ENCODE measurements at places on chromosomes 16 and 17. TPM values are rescaled to one million over a fixed set of nuclear protein-coding genes. Genes with fewer than 3 reads are reported as not detected.
A peak's percentile ranks its signal among the peaks of the same experiment; 100 is the strongest.

Gene ANKS3
- total RNA-seq, result 25.3 TPM

Gene KIF18B
- 0.80 TPM for total RNA-seq

Gene CLEC19A
- not detected for total RNA-seq

Gene MLKL
- total RNA-seq, result 13.1 TPM

GRCh38 chr16:23174622-23175021 is 7.9 kb upstream of the SCNN1G start:
- no peak for DNase-seq

GRCh38 chr16:15521758-15522509 is 87.5 kb downstream of the BMERB1 start:
- peak; percentile 31 for DNase-seq

DNA sequence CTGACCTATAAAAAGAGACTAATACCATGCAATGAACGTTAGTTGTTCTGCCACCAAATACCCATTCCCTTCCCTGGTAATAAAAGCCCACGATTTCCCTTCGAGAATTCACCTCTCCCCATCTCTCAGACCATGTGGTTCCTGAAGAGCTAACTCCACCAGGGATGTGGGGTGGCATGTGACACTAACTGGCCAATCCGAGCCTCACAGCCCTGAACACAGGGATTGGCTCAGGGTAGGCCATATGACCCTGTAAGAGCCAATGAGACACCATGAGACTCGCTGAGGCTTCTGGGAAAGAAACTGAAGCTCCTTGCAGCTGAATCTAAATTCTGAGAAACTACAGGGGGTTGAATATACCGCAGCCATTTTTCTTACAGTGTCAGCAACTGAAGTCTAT is 21.1 kb downstream of the HELZ start:
- DNase-seq, result no peak

GRCh38 chr17:41013181-41013580 is 4.3 kb upstream of the KRTAP3-1 start:
- DNase-seq, result no peak

Measured in lung (tissue), 17 donors.